ENCODE measurements at places on chromosomes 4 and X.

DNA sequence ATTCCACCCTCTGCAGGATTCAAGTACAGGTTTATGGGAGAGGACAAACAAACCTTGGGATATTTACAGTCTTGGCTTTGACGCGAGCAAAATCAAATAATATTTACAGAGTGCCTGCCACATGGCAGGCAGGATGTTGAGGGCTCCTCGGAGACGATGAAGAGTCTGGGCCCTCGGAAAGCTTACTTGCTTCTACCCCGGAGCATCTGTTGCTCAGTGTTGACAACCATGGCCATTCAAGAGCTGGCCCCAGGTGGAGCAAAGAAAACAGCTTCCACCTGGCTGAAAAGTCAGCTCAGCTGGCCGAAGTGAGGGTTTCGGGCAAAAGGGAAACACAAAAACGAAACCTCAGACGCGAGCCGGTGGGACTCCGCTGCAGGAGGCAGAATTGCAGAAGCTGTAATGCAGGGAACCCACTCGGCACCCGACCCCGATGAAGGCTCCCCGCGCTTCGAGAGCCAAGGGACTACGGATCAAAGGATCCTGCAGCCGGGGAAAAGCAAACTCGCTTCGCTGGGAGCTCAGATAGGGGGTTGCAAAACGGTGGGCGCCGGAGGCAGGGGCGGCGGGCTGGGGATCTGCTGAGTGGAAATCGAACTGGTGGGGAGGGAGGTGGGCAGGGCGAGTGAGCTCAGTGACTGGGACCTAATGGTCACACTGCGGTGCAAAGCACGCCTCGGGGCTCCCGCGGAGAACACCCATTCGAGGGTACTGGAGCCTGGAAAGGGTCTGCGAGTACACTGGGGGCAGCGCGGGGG lies 805 bp downstream of the ATP8A1 start:
- DNase-seq: no peak

- no peak for DNase-seq
These were observed 9.1 kb upstream of the GTPBP6 start for GRCh38 chrX:327660-328126.

DNA sequence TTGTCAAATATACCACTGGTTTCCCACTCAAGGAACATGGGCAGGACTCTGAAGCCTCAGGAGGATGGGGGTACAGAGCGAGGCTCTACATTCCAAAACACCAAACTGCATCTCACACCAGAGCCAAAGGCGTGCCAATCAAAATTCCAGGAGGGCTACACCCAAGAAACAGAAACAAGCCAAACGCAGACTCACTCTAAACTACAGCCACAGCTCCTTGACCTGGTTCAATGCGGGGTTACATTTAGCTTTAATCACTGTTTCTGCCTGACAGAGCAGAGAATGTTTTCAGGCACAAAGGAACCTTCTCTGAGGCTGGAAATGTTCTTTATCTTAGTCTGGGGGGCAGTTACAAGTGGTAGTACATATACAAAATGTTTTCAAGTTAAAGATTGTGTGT lies 2121.5 kb upstream of the AGA start:
- DNase-seq: no peak

DNA sequence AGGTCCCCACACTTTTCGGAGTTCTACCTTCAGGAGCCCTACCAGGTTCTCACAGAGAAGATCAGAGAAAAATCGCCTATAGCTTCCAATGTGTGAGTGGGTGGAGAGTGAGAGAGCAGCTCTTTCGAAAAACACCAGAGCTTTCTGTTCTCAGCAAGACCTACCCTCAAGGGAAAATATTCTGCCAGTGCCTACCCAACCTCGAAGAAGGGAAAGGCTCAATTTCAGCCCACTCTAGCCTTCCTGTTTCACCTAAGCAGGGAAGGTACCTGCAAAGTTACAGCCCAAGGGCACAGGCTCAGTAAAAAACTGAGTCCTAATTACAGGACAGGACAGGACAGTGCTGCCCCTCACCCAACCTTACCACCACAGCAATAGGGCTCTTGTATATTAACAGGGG lies 104.0 kb upstream of the WDR17 start:
- DNase-seq: no peak

DNA sequence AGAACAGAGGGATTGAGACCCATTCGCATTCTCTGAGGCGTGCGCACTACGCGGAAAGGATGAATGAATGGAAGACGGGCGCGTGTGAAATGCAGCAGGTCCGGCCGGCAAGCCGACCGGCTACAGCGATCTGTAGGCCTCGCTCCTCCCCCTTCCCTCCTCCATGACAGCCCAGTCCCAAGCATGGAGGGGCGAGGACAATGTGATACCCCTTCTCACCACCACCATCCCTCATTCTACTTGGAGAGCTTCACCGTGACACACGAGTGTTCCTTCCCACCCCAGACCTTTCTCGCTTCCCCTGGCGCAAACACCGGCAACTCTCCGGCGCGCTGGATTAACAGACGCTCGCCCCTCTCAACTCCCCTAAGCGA lies 815 bp downstream of the EIF4E start:
- peak; percentile 28 for DNase-seq

DNA sequence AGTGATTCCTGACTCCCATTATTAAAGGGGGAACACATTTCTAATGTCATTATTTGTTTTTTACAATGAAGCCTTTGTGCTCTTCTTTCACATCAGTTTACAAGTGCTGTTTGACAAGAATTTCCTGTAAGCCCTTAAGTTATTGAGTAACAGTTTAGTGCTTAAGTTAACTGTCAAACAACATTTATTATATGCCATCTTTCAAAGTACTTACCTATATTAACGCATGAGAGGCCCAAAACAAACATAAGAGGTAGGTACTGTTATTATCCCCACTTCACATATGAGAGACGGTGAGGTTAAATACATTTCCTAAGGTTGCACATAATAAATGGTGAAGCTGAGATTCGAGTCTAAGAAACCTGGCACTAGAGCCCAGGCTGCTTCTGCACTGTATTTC lies 56.0 kb upstream of the MAGED1 start:
- DNase-seq: peak; percentile 24

DNA sequence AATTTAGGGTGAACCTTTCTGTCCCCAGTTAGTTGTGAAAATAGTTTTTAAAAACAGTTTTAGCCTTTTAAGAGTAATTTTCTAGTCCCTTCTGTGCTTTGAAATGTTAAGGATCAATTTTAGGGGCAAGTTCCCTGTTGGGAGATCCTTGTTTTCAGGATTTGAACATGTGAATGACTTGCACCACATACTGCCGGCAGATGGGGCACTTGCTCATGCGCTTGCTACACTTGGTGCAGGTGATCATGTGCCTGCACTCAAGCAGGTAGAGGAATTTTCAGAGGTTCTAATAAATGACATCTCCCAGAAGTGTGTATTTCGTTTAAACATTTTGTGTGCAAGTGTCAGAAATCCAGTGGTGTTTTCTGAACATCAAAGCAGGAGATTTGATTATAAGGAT lies 195.9 kb downstream of the CHM start:
- DNase-seq: no peak

DNA sequence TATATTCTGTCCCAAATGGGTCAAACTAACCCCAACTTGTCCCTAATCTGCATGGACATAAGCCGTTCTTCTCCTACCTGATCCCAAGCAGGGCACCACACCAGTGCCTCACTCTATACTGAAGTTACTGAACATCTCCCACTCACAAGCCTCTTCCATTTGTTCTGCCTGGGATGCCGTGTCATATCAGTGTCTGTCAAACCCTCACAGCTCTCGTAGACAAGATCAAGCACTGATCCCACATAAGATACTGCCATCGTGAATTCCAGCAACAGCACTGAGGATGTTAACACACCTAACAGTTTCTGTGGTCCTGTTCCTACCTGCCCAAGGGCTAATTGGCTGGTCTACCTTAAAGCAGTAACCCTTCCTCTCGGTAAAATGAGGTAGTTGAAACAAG lies 162.1 kb downstream of the APBB2 start:
- DNase-seq: no peak

- DNase-seq: no peak
These were observed 43.9 kb downstream of the CLNK start for GRCh38 chr4:10640561-10641201.
